ENCODE measurements at places on chromosomes 3 and 15. TPM values are rescaled to one million over a fixed set of nuclear protein-coding genes. Genes with fewer than 3 reads are reported as not detected.

The TTLL13 gene
- total RNA-seq, result 0.27 TPM

The NANOGP8 gene
- total RNA-seq, result 0.96 TPM

The SEMA7A gene
- total RNA-seq, result 5.6 TPM

The MYO1E gene
- 388 TPM for total RNA-seq

The LRRC3B gene
- total RNA-seq, result 0.14 TPM

The GPR62 gene
- not detected for total RNA-seq

The CCDC33 gene
- not detected for total RNA-seq

The CCR3 gene
- not detected for total RNA-seq

The TRIM42 gene
- not detected for total RNA-seq

The TMC3 gene
- 0.64 TPM for total RNA-seq

The XYLB gene
- 16.4 TPM for total RNA-seq

The NR1I2 gene
- 78.0 TPM for total RNA-seq

The SCG5 gene
- 5.2 TPM for total RNA-seq

The PCOLCE2 gene
- total RNA-seq, result 6.0 TPM

The ABI3BP gene
- 20.9 TPM for total RNA-seq

The TLR9 gene
- 0.16 TPM for total RNA-seq

The GOLIM4 gene
- total RNA-seq, result 120 TPM

The GUCA1C gene
- not detected for total RNA-seq

The ZNF385D gene
- 0.75 TPM for total RNA-seq

The DUOXA2 gene
- total RNA-seq, result 10.0 TPM

The DUOXA1 gene
- not detected for total RNA-seq

The HDC gene
- not detected for total RNA-seq

The NEIL1 gene
- total RNA-seq, result 101 TPM

The CNTN3 gene
- 9.4 TPM for total RNA-seq

The ALG1L2 gene
- not detected for total RNA-seq

The GASK1A gene
- 0.75 TPM for total RNA-seq

The EPHB1 gene
- total RNA-seq, result 1.00 TPM

Measured in transverse colon (tissue), 4 donors.